ENCODE measurements at places on chromosomes 11 and 22.

DNA sequence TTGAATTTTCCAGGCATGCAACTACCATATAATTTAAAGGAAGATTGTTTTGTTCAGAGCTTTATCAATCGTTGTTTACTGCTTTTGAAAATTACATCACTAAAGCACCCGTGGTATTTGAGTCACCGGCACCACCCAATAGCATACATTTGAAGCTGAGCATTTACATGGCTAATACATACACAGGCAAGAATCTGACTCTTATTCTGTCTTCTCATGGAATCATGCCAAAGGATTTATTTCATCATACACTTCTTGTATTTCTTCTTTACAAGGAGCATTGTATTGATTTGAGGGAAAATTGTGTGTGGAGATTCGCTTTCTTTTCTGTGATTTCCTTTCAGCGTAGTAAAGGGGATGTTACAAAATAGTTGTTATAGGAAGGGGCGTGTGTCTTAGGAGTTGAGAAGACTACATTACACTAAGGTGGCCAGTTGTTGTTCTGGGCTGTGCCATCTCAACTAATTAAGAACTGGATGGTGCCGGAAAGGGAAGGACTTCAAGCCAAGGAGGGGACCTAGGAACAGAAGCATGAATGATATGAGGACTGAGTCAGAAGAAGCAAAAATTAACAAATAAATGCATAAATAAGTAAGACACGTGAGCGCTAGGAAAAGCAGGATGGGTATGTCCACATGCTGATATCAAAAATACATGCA lies 12.9 kb upstream of the CD3E start:
- no peak for DNase-seq

DNA sequence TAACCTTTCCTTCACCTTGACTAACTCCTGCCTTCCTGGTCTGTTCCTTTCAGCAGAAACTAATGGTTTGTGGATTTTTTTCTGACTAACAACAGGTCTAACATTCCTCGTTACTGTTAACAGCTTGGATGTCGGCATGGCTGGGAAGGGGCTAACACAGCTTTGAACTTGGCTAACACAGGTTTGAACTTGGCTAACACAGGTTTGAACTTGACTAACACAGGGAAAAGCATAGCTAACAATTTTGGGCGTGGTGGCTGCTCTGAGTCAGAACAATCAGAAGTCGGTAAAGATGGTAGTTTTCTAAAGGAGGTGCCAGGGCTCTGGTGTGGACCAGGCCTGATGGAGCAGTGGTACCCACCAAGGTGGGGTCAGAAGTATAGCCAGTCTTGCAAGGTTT lies 16.1 kb downstream of the MIAT start:
- no peak for DNase-seq

GRCh38 chr22:44780876-44781449 lies 28.6 kb downstream of the ARHGAP8 start:
- DNase-seq = no peak

GRCh38 chr11:34243600-34244464 lies 114.0 kb downstream of the ABTB2 start:
- peak; percentile 57 for DNase-seq

DNA sequence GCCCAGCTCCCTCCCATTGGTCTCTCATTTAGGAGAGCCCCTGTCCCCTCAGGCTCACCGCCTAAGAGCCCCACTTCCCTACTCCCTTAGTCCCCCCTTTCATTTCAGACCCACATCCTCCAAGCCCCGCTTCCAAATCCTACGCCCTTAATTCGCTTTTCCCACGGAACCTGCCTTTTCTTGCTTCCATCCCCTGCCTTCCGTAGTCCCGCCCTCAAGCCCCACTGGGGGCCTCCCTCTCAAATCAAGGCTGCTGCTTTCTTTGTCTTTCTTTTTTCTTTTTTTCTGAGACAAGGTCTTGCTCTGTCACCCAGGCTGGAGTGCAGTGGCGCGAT lies 396 bp downstream of the CCDC157 start:
- no peak for DNase-seq
